ENCODE measurements at places on chromosomes 16 and 17.

GRCh38 chr17:50634224-50634914 lies at the start of gene ABCC3:
Gene ABCC3, plus strand, starts transcription at chr17:50634881. Its CDS starts 56 bp downstream, at chr17:50634937.
- DNase-seq, result peak; percentile 38

DNA sequence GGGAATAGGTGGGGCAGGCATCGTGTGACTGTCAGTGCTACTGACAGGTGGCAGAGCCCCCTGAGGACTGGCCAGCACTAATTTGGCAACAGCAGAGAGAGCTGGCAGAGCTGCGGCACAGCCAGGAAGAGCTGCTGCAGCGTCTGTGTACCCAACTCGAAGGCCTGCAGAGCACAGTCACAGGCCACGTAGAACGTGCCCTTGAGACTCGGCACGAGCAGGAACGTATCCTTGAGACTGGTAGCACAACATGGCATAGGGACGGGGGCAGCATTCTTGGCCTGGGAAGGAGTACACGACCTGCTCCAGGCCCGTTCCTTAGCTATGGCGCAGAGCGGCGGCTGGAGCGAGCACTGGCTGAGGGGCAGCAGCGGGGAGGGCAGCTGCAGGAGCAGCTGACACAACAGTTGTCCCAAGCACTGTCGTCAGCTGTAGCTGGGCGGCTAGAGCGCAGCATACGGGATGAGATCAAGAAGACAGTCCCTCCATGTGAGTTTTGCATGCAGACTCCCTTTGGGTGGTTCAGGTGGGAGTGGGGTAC lies 3.0 kb upstream of the NRN1L start:
- no peak for DNase-seq

- DNase-seq, result peak; percentile 17
Measured at GRCh38 chr17:66702106-66702936, 132.6 kb upstream of the CACNG5 start.

GRCh38 chr16:11254913-11255736 lies 879 bp downstream of the SOCS1 start:
- peak; percentile 52 for DNase-seq

GRCh38 chr16:16868727-16869126 lies 489.8 kb downstream of the NPIPA7 start:
- DNase-seq, result no peak

GRCh38 chr17:76820039-76820438 lies 48.2 kb upstream of the MGAT5B start:
- DNase-seq, result no peak

DNA sequence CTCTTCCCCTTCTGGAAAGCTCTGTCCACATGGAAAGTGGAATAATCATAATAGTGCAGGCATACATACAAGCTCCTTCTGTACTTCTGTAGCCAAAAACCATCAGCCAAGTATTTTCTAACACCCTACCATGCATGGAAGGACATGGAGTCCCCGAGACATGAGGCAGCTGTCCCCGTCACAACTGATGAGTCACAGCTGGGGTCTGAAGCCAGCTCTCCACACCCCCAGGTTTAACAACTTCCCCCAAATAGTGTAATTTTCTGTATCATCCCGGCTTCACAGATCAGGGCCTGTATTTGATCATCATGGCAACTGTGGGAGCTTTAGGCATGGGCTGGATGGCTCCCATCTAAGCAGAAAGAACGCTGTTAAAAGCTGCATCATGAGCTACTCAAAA lies 16.6 kb downstream of the C16orf96 start:
- DNase-seq, result peak; percentile 37

- no peak for DNase-seq
Measured at GRCh38 chr17:5585836-5586521, 1.7 kb upstream of the NLRP1 start.

- peak; percentile 4 for DNase-seq
Measured at GRCh38 chr16:18839555-18839954, 38.2 kb upstream of the ARL6IP1 start.

DNA sequence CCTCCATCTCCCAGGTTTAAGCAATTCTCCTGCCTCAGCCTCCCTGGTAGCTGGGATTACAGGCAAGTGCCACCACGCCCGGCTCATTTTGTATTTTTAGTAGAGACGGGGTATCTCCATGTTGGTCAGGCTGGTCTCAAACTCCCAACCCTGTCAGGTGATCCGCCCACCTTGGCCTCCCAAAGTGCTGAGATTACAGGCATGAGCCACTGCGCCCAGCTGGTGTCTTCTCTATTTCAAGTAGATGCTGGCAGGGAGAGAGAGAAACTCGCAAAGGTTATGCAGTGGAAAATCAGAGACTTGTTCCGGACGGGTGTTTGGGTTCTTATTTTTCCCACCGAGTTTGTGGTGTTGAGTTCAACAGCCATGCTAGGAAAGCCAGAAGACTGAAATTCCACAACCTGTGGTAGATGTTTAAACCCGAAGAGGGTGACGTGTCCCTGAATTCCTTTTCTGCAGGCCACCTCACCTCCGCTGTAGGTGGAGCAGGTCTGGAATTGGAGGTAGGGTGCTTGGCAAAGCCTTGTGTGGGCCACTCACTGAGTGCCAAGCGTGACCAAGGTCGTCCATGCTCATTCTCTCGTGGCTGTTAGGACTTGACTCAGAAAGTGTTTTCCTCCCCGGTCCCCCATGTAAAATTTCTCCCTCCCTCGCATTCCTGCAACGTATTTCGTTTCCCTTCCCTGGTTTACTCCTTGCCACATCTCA lies 7.3 kb upstream of the ZDHHC7 start:
- no peak for DNase-seq

- DNase-seq, result no peak
Measured at GRCh38 chr17:34414339-34414738, 51.3 kb upstream of the CCL1 start.

DNA sequence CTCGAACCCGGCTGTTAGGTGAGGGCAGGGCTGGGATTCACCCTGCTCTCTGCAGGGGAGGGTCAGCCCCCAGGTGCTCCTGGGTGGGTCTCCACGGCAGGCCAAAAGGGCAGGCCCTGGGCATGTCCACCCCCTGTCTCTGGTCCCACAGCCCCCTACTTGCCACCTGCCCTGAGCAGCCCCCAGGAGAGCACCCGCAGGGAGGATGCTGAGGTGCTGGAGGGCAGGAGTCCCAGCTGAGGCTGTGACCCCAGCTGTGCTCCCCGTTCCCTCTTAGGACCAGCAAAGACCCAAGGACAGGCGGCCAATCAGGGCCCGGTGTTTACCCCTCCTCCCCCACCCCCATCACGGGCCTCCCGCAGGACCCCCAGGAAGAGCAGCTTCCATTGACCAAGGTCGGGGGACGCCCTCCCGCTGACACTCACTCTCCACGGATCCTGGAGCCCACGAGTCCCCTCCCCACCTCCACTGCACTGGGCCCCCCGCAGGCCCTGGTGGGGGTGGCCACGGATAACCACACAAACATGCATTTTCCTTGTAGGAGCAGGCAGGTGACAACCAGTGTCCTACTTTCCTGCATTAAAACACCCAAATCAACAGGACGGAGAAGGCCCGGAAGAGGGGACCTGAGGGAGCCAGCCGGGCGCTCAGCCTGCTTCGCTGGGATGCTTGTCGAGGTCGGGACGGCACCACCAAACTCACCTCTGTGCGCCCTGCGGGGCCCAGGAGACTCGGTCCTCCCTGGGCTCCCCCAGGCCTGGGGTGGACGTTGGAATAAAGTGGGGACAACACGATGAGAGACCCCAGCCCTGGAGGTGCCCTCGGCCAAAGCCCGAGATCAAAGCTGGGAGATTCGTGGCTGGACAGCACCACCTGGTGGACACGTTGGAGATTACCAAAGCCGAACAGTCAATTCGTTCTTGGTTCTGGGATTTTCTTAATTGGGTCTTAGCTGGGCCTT lies 22.5 kb upstream of the ENPP7 start:
- peak; percentile 55 for DNase-seq

DNA sequence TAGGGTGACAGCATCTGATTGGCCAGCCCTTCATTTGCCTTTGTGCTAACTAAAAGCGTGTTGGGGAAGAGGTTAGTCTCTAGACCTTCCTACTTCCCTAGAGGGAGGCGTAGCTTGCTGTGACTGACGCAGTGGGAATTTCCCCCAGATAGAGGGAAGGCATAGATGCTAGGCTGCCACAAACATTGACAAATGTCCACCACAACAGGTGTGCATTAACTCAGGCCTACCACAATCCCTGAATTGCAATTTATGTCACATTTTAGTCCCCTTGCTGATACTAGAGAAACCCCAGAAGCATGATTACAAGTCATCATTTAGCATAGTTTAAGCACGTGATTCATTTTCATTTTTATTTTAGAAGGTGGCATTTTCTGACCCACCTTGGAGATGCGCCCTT lies 76.3 kb upstream of the WSB1 start:
- no peak for DNase-seq

All from fibroblast of pulmonary artery (primary cell).